ENCODE measurements at places on chromosomes 1 and 21.
A peak's percentile ranks its signal among the peaks of the same experiment; 100 is the strongest.

- DNase-seq, result no peak
These were observed 7.8 kb downstream of the PGM1 start for GRCh38 chr1:63601061-63601460.

GRCh38 chr1:80375109-80375508 lies 1368.6 kb upstream of the ADGRL4 start:
- no peak for DNase-seq

DNA sequence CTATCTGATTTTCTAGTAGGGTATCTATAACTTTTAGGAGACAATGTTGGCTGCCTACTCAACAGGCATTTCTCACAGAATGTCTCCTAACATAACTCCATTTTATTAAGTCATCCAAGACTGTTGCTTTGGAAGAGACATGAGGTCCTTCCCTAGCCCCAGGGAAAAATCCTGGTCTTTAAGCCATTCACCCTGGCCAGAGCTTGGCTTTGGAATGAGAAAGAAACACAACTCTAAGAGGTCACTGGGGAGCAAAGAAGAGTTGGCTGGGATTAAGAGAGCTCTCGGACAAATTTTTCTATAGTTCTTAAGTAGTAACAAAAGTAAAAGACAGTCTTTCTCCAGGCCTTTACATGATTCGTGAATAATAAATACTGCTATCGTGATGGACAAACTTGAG lies 57.9 kb downstream of the PCNX2 start:
- no peak for DNase-seq

GRCh38 chr1:14037101-14037847 lies 337.3 kb downstream of the PRDM2 start:
- no peak for DNase-seq

DNA sequence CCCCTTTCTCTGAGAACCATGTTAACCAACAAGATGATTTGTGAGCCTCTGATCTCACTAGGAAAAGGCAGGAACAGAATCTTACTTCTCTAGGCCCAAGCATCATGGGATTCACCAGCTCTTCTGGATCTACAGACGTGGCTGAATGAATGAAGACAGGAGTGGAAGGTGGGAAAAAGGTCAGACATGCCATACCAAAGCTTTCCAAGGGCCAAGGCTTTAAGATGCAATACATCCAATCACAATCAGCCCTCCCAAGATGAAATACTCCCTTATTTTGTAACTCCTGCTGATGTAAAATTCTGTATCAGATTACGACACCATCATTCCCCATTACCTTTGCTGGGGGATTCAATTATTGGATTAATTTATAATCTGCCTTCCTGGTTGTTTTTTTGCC lies 80.9 kb downstream of the SSBP3 start:
- DNase-seq, result no peak

DNA sequence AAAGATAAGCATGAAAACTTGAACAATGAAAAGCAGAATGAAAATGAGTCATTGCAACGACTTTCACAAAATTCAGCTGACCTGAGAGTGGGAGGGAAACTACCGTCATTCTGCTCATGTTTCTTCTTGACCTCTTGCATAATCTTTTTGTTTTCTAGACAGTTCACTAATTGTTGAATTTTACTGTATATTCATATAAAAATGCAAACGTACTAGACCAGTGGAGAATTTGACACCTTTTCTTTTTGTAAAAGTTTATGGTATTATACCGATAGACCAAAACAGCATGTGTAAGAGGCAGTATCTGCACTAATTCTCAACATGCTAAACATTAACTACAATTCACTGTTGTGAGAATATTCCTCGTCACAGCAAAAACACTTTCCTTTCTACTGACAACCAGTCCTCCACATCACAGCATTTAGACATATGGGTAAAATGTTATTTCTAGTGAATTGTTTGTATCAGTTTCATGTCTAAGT lies 137.8 kb downstream of the GREM2 start:
- no peak for DNase-seq

GRCh38 chr21:38804789-38805327 lies 871 bp upstream of the ETS2 start:
- peak; percentile 31 for DNase-seq

DNA sequence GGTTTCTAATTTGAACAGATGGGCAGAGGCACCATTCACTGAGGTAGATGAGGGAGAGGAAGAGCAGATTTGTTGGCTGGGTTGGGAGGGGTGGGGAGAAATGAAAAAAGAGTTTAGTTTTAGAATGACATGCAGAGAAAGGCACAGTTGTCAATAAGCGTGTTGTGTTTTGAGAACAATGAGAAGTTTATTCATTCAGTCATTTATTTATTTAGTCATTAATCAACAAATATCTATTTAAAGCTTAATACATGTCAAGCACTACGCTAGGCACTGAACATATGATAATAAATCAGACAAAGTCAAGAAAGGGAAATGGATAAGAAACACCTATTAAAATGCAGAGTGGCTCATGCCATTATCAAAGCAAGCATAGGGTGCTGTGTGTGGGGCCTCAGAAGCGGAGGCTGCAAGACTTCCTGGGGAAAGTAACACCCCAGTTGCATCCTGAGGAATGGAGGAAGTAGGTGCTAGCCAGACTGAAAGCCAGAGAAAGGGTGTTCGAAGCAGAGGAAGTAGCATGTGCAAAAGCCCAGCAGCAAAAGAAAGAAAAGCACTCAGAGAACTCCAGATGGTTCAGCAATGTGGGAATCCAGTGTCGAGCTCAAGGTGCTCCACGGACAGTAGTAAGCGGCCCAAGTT lies 114.1 kb downstream of the RNF220 start:
- DNase-seq, result no peak

- no peak for DNase-seq
These were observed 94.7 kb downstream of the ATP1B1 start for GRCh38 chr1:169201084-169201619.

- DNase-seq, result no peak
These were observed 8.0 kb upstream of the MACF1 start for GRCh38 chr1:39196244-39197215.

DNA sequence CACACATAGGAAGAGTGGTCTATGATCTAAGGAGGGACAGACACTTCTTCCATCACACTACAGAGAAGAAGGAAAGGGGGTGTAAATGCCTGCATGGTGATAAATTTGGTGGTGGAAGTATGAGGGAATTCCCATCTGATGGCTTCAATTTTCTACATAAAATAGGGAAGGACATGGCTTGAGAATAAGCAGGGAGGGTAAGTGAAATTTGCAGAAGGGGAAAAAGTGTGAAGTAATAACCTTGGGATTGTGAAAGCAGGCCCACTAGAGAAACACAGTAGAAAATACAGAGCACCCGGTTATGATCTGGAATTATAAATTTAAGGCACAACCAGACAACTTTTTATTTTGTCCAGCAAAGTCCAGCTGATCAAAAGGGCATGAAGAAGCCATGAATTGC lies 22.7 kb upstream of the HIVEP3 start:
- no peak for DNase-seq

GRCh38 chr1:16133007-16133961 lies 22.6 kb downstream of the EPHA2 start:
- DNase-seq, result no peak

DNA sequence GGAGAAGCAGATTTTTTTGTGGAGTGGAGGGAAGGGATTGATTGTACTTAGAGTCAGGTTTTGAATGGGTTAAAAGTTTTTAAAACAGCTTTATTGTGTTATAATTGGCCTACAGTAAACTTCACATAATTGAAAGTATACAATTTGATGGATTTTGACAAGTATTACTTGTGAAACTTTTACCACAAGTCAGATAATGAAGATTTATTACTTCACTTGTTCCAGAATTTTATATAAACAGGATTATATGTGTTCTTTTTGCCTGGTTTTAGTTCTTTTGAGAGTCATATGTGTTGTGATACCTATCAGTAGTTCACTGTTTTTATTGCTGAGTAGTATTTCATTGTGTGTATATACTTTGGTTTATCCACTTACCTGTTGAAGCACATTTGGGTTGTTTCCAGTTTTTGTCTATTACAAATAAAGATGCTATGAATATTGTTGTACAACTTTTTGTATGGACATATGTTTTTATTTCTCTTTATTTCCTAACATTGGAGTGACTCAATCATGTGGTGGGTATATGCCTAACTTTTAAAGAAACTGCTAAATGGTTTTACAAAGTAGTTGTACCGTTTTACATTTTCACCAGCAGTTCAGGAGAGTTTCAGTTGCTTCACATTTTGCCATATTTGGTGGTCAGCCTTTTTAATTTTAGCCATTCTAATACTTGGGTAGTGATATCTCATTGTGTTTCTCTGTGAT lies 71.0 kb downstream of the DYRK1A start:
- DNase-seq, result no peak

DNA sequence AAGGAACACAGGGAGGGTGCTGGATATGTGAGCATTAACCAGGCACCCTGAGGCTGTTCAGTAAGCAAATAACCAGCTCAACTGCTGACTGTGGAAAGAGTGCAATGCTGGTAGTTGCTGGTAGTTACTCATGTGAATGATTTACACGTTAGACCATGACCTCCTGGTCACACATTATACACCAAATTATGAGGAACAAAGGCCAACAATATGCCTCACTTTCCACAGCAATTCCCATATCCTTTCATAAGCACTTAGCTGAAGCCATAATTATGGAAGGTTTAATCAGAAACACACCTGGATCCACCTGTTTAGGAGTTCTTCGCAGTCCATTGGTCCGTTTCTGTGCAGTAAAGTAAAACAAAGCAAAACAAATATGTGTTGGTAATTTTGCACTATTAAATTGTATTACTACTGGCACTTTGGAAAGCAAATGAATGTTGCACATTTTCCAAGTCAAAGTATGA lies 281.8 kb downstream of the VAV3 start:
- no peak for DNase-seq

GRCh38 chr1:46408356-46409062 lies 14.4 kb downstream of the FAAH start:
- no peak for DNase-seq

DNA sequence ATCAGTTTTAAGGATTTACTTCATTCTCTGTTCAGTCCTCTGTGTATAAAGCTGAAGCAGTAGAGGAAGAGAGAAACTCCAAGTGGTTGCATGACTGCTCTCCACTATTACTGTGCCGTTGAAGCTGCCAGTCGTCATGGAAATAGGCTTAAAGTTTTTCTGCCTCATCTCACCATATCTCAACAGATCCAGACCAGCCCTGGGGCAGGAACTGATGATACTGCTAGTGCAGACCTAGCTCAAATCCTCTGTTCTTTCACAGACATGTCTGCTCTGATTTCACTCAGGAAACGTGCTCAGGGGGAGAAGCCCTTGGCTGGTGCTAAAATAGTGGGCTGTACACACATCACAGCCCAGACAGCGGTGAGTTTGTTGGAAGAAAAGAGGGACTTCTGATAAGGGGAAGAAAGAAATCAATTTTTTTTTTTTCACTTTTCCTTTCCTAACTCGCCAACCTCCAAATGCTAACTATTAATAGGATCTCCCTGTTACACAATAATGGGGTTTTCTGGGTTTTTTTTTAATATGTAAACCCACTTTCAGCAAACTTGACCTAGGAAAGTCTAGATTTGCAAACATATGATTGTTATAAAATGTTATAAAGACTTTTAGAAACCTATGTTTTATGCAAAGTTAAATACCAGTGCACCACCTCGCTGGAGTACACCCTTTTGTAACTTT lies 22.2 kb upstream of the STRIP1 start:
- no peak for DNase-seq

- no peak for DNase-seq
These were observed 19.1 kb downstream of the KCNQ4 start for GRCh38 chr1:40802742-40803113.

DNA sequence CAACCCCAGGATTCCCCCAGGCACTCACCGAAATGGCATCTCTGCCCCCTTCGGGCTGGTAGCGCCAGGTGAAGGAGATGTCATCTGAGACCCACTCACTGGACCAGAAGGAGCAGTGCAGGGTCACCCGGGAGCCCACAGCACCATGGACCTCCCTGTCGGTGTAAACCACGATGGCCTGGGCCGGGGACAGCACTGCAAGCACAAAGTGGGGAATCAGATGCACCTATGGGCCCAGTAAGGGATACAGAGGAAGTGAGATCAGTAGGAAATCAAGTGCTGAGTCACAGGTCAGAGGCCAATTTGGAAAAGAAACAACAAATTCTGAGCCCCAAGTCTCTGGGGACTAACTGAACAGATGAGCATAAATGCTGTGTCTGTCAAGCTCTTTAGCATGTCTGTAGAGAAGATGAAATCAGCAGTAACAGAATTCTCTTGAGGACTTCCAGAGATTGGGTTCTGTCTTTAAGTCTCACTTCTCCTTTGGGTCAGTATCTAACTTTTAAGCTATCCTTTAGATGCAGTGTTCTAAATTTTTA lies 2.5 kb downstream of the MPZ start:
- no peak for DNase-seq

DNA sequence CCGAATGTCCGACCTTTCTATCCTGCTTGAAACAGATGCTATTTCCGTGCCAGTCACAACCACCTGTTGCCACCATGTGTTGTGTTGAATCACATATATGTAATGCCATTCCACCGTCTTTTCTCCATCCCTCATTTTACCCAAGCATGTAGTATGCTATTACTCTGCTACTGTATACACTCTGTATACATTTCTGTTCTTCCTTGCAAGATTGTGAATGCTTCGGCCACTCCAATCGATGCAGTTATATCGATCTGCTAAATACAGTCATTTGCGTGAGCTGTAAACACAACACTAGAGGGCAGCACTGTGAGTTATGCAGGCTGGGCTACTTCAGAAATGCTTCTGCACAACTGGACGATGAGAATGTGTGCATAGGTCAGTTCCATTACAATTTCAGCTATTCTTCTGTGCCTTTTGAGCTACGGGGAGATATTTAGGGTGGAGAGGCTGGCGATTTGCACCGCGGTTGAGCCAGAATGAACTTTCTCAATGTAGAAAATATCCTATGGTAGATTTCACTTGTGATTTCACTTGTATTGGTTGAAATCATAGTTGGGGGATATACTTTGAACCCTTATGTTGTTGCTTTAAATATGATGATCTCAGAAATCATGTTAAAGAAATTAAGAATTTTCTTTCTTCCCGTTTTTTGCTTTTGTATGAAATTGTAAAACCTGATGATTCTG lies 289.8 kb downstream of the NTNG1 start:
- peak; percentile 8 for DNase-seq

DNA sequence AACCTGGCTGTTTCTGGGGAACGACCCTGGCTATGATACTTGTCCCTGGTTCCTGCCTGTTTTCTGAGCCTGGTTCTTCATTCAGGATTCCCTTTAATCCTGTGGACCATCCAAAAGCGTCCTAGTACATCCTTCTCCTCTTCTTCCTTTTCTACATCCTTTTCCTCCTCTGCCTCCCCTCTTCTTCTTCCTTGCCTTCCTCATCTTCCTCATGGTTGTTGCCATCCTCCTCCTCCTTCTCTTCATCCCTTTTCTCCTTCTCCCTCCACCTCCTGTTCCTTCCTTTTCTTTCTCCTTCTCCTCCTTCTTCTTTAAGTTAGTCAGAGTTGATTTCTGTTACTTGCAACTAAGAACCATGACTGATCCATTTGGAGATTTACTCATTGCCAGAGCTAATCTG lies 197.8 kb downstream of the FOXD2 start:
- DNase-seq, result no peak

- DNase-seq, result no peak
These were observed 51.4 kb downstream of the PDE9A start for GRCh38 chr21:42704861-42705260.

DNA sequence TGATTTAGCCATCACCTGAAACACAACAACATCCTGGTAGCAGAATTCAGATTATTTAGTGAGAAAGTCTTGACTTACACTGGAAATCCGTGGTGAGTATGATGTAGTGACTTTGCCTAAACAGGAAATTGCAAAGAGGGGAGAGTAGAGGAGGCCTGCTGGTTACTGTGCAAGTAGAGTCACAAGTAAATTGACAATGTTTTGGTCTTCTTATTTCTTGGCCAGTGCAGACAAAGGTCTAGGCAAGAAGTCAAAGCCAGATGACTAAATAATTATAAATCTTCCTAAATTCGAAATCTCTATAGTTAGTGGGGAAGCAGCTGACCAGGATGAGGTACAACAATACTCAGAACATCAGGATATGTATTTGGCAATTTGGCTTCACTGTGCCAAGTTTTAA lies 159.5 kb upstream of the KCTD3 start:
- DNase-seq, result no peak
